Hepatocyte (in vitro differentiated cells): ENCODE measurements at places on chromosomes 13 and 19. TPM values are rescaled to one million over a fixed set of nuclear protein-coding genes. Genes with fewer than 3 reads are reported as not detected.

ZNF320 gene
- 5.6 and 15.2 TPM in 2 replicates for polyA plus RNA-seq

ADGRE3 gene
- polyA plus RNA-seq = not detected in 2 replicates

ZNF20 gene
- 1.2 and 2.4 TPM in 2 replicates for polyA plus RNA-seq

CADM4 gene
- polyA plus RNA-seq = 16.6 and 17.1 TPM in 2 replicates

FXYD1 gene
- 18.5 and 22.0 TPM in 2 replicates for polyA plus RNA-seq

ZNF491 gene
- 0.95 and 2.0 TPM in 2 replicates for polyA plus RNA-seq

DIS3 gene
- 11.7 and 12.2 TPM in 2 replicates for polyA plus RNA-seq

LAIR2 gene
- polyA plus RNA-seq = not detected in 2 replicates

CDC42EP5 gene
- polyA plus RNA-seq = 71.2 and 71.5 TPM in 2 replicates

DIAPH3 gene
- polyA plus RNA-seq = 4.7 and 7.4 TPM in 2 replicates

SPRED3 gene
- polyA plus RNA-seq = 2.3 and 3.9 TPM in 2 replicates

LGALS14 gene
- 1.3 TPM in 1 of 2 replicates, not detected in the other for polyA plus RNA-seq

ONECUT3 gene
- 0.06 and 0.09 TPM in 2 replicates for polyA plus RNA-seq

FGF21 gene
- not detected in 2 replicates for polyA plus RNA-seq

BRME1 gene
- polyA plus RNA-seq = 3.2 and 4.5 TPM in 2 replicates

ZNF112 gene
- polyA plus RNA-seq = 2.6 and 3.3 TPM in 2 replicates

SIGLEC7 gene
- polyA plus RNA-seq = 0.24 and 0.72 TPM in 2 replicates

ZNF417 gene
- polyA plus RNA-seq = 3.9 and 6.2 TPM in 2 replicates

NAPA gene
- 192 and 229 TPM in 2 replicates for polyA plus RNA-seq

GRK1 gene
- polyA plus RNA-seq = 0.07 TPM in 1 of 2 replicates, not detected in the other

ZNF254 gene
- polyA plus RNA-seq = 8.5 and 9.3 TPM in 2 replicates

ZNF430 gene
- 7.9 and 9.3 TPM in 2 replicates for polyA plus RNA-seq

C1QTNF9B gene
- 0.29 and 0.30 TPM in 2 replicates for polyA plus RNA-seq

ZNF549 gene
- polyA plus RNA-seq = 3.2 and 3.5 TPM in 2 replicates

CGB2 gene
- not detected in 2 replicates for polyA plus RNA-seq

RAB8A gene
- polyA plus RNA-seq = 84.4 and 89.5 TPM in 2 replicates

FLT3 gene
- 0.09 and 0.29 TPM in 2 replicates for polyA plus RNA-seq

UGGT2 gene
- polyA plus RNA-seq = 23.6 and 27.1 TPM in 2 replicates

GARIN5A gene
- 10.4 and 11.5 TPM in 2 replicates for polyA plus RNA-seq

ZNF99 gene
- not detected in 2 replicates for polyA plus RNA-seq

TGFBR3L gene
- 3.3 and 8.5 TPM in 2 replicates for polyA plus RNA-seq

ZNF628 gene
- 1.0 and 1.2 TPM in 2 replicates for polyA plus RNA-seq

RASIP1 gene
- 1.9 and 3.6 TPM in 2 replicates for polyA plus RNA-seq

ZNF358 gene
- 37.8 and 43.4 TPM in 2 replicates for polyA plus RNA-seq

WBP4 gene
- 8.4 and 11.3 TPM in 2 replicates for polyA plus RNA-seq

MYPOP gene
- 2.5 and 3.1 TPM in 2 replicates for polyA plus RNA-seq
